ENCODE measurements at places on chromosomes 3 and 15.
A peak's percentile ranks its signal among the peaks of the same experiment; 100 is the strongest.

DNA sequence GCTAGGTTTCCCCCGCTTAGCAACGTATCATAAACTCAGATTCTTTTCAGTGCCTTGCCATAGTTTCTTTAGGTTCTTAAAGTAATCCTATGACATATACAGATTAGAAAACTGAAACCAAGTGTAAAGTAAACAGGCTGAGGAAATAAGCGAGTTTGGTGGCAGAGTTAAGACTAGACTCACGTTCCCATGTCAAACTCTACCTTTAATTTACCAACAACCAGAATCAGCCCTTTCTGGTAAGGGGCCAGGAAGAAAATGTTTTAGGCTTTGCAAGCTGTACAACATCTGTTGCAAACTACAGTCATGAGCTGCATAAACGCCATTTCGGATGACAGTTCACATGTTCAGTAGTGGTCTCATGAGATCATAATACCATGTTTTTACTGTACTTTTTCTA is 128.0 kb upstream of the PRICKLE2 start:
- no peak for DNase-seq

GRCh38 chr15:47339800-47340570 is 377.3 kb upstream of the SEMA6D start:
- no peak for DNase-seq

DNA sequence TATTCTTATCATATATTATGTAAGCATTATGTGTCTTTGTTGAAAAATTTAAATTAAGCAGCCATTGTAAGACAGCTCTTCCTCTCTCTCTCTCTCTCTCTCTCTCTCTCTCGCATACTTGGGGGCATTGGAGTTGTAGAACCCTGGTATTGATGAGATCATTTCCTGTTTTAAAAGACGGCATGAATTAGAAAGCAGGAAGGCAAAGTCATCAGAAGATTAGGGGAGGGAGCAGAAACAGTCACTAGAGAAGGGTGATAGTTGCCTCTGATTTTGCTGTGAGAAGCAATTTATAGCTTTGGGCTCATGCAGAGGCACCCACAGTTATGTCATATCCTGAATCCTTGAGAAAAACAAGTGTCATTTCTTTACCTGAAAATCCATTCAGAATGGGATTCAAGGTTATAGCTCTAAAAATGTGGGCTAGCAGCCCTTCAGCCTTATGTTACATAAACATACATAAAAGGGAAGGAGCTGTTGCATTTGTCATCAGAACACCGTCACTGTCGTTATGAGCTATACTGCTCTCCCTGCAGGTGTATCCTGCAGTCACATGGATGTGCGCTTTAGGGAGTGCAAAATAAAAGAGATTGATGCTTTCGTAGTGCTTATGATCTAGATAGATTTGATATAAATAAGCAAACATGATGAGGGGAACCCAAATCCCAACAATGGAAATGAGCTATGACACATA is 213.8 kb downstream of the NR1D2 start:
- DNase-seq = no peak

DNA sequence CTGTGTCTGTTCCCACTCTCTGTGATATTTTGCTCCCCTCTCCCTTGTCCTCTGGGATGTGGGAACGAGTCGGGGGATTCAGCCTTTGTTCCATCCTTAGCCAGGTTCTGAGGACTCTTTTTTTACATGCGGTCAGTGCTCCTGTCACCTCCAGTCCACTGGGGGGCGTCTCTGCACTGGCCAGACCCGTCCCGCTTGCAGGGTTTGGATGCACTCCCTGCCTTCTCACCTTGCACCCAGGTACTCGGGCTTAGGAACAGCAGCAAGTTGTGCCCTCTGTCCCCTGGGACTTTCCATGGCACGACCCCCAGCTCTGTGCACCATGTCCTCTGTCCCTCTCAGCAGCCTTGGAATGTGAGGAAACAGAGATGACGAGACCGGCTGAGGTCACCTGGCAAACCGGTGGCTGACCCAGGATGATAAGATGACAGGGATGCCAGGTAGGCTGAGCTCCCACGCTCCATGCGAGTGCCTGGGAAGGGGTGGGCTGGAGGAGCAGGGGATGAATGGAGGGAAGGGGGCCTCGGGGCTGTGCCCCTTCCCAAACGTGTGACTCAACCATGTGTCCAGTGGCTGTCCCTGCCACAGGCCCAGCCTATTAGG is 27.3 kb upstream of the FGD5 start:
- DNase-seq = peak; percentile 26

DNA sequence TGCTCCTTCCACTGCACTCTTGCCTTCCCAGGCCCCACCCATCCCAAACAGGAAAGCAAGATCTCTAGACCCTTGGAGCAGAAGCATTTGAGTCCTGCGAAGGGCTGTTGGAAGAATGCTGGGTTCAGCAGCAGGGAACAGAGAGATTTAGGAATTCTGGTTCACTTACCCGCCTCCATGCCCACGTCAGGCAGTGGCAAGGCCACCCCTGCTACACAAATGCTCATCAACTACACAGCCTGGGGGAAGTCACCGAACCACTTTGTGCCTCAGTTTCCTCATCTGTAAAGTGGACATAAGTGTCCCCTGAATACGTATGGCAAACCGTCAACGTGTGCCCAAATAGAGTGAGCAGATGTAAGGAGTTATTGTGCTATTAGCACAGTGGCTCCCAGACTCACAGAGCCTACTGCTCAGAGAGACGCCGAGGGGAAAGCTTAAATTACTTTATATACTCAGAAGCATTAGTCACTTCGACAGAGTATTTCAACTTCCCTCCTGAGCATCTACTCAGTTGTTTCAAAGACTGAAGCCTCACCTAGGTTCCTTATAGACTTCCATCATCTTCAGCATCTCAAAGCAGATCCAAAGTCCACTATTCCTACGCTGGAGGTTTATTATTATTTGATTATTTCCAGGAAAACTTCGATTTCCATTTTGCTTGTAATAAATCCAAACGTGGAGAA is 905 bp downstream of the HOMER2 start:
- no peak for DNase-seq

DNA sequence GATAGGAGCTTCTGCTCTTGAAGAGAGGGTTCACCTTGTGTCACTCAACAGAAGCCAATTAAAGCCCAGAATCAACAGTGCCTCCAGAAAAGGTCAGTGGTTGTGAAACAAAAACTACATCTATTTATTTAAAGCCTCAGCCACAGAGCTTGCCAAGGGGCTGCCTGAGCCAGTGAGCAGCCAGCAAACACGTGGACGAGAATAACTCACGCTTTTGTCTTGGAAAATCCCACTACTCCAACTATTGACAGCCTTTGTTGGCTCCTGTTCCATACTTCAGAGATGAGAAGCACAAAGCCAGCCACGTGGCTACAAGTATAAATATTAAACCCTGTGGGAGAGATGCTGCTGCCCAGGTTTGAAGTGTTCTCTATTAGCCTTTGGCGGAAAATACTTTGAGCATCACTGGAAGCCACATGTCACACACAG is 10.3 kb downstream of the GPR156 start:
- no peak for DNase-seq

- no peak for DNase-seq
Measured at GRCh38 chr15:91054816-91055215, 32.4 kb upstream of the VPS33B start.

All from activated CD8-positive, alpha-beta memory T cell treated with anti-CD3 and anti-CD28 coated beads for 48 hours (primary cell).